ENCODE measurements at places on chromosomes 1 and 21.
A peak's percentile ranks its signal among the peaks of the same experiment; 100 is the strongest.

DNA sequence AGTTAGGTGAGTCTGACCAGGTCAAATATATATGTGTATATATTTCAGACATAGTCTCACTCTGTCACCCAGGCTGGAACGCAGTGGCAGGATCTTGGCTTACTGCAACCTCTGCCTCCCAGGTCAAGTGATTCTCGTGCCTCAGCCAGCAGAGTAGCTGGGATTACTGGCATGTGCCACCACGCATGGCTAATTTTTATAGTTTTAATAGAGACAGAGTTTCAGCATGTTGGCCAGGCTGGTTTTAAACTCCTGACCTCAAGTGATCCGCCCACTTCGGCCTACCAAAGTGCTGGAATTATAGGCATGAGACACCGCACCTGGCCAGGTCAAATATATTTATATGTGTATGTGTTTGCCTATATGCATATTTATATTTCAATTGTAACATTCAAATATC lies 581.5 kb upstream of the B3GALT2 start:
- DNase-seq = no peak

DNA sequence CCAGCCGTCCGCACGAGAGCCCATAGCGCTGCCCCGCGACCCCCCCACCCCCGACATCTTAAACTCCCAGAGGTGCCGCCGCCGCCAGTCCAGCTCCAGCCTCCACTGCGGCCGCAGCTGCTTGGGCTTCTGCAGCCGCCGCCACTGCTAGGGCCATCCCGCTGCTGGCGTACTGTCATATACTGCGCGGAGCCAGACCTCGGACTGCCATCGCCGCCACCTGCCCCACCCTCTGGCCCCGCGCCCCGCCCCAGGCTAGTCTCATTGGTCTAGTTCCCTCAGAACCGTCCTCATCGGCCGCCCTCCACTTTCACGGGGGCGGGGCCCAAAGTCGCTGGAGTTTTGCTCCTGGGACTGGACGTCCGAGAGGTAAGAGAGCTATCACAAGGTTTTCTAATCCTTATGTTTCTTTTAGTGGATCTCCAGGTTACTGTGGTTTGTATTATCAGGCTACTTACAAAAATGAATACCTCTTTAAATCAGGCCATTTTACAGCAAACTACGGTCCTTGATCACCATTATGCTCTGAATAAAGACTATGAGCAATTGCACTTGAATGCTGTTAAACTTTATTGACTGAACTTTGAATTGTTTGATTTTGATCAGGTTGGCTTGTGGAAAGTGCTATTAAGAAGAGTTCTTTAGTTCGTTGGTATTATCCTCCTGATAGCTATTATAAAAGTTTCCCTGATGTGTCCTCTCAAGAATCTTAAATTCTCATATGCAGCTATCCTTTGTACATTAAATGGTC lies 2.8 kb upstream of the CD1D start:
- DNase-seq = peak; percentile 85

DNA sequence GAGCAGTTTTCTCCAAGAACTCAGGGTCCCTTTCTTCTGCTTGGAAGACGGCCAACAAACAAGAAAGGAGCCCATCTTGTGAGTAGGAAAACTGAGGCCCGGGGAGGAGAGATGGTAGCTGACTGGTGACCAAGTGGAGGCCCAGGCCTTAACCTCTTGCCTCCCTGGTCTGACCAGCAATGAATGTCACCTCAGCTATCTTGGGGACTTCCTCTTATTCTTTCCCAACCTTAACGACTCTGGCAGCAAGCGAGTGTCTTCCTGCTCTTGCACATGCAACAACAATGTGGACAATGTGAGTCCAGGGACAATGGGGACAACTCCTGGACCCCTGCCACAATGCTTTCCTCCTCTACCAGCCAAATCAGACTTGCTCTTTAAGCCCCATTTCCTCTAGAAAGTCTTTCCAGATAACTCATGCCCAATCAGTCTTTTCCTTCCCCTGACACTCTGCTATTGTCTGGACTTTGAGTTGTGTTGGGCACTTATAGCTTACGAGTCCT lies 12.6 kb downstream of the HSPG2 start:
- DNase-seq = no peak

GRCh38 chr1:6259491-6260362 lies 1.2 kb downstream of the GPR153 start:
- DNase-seq = peak; percentile 41

DNA sequence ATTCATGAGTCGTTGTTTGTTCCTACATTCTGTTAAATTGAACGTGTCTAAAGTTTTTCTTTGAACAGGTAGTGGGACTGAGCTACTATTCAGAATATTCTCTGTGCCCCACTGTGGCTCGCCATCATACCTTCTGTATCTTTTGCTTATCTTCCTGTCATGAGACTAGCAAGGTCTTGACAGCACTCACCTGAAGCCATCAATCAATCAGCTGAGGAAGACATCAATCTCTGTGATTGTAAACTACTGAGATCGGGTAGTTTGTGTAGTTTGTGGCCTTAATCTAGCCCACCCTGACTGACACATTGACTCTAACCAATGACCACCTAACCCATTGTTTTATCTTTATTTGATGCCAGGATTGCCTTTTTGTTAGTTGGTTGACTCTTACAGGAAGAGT lies 17.7 kb upstream of the RUNX1 start:
- DNase-seq = no peak

GRCh38 chr1:51600529-51600928 lies 16.4 kb upstream of the OSBPL9 start:
- no peak for DNase-seq

DNA sequence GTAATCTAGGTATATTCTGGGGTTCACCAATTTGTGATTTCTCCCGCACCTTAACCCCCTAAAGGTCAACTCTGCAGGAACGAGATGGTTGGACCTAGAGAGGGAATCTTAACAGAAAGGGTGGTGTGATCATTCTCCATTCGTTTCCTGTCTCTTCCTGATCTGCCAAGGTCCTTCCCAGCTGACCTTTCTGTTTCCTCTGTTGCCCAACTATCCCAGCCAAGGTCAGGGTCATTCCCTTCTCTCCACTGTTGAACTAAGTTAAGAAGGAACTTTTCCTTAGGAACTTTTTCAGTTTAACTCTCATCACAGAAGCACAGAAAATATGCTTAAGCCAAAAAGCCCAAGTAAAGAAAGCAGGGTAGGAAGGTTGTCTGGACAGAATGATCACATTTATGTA lies 49.3 kb downstream of the KAZN start:
- no peak for DNase-seq

- no peak for DNase-seq
These were observed 2.2 kb upstream of the KRTAP10-6 start for GRCh38 chr21:44594406-44594916.

DNA sequence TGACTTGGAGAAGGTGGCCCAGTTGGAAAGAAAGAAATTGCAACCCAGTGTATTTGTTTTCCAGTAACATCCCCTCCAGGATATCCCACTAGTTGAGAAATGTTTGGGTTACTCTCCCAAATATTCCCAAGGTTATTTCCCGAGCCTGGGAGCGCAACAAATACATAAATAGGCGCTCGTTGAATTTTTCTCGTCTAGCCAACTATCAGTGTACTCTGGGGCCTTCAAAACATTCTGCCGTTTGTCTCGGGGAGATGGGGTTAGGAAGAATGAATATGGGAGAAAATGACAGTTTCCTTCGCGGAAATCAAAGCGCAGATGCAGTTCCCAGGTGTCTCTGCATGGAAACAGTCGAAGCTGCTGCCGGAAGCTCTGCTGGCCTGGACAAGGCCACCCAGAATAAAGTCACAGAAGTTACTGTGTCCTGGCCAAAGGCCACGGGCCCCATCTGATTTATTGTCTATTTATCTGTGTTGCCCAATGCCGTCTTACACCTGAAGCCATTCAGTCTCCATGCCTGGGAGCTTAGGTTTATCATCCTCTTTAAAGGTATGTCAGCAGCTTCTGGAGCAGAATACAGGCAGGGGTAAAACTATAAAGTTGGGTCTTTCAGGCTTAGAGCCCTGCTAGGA lies 1.0 kb downstream of the C1orf115 start:
- DNase-seq = no peak

DNA sequence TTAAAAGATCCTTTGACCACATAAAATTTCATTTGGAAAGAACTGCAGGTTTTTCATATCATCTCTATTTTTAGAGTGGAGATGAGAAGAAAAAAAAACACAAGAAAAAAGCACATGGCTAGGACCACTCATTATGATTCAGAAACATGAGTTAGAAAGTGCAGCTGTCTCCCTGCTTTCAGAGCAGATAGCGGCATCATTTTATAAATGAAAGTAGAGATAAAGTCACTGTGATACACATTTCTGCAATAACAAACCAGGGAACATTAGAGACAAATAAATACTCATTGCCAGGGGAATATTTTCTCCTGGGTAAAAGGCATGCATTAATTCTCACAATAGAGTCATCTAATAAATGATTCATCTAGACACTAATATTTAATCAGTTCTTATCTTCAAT lies 87.5 kb upstream of the PLPPR4 start:
- DNase-seq = no peak

DNA sequence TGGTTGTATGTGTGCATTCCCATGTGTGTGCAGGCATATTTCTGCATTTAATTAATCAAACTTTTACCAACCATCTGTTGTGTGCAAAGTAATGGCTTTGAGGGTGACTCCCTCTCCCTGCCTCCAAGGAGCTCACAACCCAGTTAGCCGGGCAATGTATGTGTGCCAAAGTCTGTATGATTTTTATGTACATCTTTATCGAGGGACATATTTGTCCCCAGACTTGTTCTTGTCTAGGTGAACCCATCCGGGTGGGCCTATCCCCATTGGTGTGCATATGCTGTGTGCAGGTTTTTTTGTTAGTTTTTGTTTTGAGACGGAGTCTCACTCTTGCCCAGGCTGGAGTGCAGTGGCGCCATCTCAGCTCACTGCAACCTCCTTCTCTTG lies 1.8 kb downstream of the SYTL1 start:
- peak; percentile 24 for DNase-seq

DNA sequence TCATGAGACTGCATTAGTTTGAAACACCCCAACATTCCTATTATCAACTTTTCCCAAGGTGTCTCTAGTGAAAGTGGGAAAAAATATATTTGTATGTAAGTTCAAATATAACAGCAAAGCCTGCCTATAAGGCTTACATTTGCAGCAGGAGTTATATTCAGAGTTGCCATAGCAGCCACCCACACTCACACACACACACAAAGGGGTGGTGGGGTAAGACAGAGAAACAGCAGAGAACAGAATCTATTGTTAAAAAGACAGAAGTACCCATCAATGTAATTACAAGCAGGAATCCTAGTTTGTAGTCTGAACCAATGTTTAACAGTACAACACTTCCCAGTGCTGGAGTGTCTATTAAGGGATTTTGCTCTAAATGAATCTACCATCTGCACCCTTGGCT lies 55.0 kb downstream of the PLPPR5 start:
- DNase-seq = no peak

DNA sequence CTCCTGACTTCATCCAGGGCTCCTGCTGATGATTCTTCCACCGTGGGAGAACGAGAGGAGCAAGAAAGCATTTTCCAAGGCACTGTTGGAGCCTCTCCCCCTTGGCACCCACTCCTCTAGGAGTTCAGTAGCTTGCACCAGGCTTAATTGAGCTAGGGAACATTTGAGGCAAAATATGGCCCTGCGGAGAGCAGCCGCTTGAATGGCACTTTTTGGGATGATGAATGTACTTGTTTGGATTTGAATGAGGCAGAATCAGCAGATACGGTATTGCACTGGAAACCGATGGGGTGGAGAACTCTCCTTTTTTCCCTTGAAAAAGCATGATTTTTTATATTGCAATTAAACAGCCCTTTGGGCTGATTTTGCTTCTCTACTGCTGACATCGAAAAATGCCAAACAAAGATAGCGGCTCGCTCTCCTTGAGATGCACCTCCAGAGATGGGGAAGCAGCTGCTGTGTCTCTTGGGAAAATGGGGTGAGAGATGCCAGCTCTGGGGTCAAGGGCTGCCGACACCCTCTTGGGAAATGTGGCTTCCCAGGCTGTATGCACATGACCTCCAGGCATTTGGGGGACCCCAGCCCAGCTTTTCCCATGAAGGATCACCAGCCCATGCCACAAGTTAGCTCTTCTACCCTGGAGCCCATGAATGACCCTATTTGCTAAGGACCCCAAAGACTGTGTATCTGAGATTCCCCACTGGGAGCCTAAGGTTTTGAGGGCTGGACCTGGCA lies 55.4 kb upstream of the LRP8 start:
- DNase-seq = no peak

DNA sequence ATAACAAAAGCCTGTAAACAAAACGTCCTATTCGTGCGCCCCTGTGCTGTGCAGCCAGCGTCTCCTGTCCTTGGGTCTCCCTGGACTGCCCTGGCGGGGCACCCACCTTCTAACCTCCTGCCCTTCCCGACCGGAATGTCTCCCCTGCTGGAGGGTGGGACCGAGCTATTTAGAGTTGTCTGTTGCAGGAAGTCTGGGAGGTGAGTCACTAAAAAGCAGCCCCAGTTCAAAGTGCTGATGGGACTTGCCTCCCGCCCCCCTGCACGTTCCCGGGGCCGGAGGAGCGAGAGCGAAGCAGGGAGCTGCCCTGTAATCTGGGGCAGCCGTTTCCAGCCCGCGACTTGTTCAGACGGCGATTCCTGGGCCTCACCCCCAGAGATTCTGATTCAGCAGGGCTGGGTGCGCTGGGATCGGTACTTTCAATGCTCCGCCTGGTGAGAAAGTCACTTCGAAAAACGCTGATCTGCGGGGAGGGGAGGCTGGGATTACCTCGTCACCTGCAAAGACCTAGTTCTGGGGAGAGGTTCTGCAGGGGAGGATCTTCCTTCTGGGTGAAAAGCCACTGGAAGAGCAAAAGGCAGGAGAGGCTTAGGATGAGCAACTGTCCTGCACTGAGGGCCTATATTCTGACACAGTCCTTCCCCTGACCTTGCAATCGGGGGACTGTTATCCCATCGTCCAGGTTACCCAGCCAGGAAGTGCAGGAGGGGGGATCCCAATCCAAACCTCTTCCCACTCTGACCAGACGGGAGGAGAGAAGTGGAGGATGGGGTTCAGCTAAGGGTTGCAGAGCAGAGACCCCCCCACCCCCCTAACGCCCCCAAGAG lies 1.2 kb upstream of the DHRS3 start:
- DNase-seq = no peak

DNA sequence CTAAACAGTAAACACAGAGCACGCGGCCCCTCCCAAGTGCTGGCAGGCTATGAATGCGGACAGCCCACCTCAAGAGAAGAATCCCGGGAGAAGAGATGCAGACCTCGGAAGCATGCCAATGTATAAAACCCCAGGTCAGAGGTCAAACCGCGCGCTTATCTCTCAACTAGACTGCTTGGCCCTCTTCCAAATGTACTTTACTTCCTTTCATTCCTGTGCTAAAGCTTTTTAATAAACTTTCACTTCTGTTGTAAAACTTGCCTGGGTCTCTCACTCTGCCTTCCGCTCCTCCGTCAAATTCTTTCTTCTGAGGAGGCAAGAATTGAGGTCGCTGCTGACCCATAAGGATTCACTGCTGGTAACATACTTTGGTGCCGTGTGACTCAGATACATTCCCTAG lies 216.0 kb downstream of the S1PR1 start:
- DNase-seq = no peak

All from OCI-LY7 (cell line).